ENCODE measurements at places on chromosomes 1 and 21.

DNA sequence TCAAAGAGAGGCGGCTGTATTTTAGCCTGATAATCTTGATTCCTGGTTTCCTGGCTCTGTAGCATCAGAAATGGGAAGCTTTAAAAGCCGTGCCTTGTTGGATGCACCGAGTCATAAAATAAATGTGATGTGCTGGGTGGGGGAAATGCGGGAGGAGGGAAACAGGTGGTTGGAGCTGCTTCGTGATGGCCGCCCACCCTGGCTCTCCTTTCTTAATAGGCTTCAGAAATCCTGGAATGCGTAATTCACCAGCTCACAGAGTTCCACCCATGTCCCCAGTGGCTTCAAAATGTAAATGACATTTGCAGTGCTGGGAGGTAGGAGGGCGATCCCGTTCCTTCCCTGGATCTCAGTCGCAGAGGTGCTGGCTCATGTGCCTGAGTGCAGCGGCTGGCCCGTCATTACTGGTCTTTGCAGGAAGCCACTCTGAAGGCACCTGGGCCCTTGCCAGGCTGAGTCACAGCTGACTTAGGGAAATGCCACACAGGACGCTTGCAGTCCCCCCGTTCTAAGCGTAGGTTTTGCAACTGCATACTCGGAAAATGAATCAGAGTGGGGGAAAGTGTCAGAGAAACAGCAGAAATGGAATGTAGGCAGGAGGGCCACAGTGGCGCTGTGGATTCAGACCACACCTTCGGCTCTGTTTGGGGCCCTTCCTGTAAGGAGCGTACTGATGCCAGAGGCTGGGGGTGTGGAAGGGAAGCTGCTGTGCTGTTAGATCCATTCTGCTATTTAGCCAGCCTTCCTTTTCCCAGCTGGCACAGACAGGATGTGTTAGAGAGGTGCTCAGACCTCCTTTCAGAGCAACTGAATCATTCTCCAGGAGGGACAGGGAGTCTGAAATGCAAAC, 37.6 kb downstream of the GALNT2 start:
- DNase-seq = peak; percentile 51

DNA sequence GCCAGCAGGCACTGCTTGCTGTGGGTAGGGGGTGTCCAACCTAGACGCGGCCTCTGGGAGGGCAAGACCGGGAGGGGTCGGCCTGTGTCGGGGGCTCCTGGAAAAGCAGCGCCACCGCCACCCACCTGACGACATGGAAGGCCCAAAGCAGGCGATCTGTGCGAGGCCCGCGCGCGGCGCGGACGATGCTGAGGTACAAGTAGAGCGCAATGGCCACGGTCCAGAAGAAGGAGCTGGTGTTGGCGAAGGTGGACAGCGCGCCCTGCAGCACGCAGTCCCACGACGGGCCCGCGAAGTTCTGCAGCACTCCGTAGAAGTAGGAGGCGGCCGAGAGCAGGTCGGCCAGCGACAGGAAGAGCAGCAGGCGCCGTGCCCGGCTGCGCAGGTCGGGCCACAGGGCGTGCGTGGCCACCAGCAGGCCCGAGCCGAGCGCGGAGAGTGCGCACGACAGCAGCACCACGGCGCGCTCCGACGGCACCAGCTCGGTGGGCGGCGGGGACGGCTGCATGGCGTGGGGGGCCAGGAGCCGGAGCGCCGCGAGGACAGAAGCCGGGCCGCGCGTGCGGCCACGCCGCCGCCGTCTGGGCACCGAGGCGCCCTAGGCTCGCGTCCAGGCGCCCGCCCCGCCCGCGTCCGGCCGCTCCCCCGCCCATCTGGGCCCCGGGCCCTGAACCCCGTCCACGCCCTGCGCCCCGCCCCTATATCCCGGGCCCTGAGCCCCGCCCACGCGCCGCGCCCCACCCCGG, at the start of gene GPR157:
Gene GPR157 (minus strand): TSS at position 583 of the 746 bp plus-strand sequence. CDS start 75 bp downstream, at position 508.
- no peak for DNase-seq

DNA sequence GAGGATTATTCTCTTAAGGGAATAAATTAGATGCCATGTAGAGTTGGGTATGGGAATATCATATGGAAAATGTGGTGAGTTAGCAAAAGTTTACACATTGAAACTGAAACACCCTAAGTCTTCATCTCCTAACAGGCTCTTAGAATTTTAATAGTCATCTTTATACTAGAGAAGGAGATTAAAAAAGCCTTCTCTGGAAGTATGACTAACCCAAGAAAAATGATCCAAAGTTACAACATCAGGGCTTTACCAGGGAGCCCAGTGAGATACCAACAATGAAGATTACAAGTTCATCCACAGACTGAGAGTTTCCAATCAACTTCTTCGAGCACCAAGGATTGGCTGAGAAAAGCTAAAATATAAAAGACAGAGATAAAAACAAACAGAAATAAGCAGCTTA, 70.0 kb upstream of the KIAA0040 start:
- no peak for DNase-seq

DNA sequence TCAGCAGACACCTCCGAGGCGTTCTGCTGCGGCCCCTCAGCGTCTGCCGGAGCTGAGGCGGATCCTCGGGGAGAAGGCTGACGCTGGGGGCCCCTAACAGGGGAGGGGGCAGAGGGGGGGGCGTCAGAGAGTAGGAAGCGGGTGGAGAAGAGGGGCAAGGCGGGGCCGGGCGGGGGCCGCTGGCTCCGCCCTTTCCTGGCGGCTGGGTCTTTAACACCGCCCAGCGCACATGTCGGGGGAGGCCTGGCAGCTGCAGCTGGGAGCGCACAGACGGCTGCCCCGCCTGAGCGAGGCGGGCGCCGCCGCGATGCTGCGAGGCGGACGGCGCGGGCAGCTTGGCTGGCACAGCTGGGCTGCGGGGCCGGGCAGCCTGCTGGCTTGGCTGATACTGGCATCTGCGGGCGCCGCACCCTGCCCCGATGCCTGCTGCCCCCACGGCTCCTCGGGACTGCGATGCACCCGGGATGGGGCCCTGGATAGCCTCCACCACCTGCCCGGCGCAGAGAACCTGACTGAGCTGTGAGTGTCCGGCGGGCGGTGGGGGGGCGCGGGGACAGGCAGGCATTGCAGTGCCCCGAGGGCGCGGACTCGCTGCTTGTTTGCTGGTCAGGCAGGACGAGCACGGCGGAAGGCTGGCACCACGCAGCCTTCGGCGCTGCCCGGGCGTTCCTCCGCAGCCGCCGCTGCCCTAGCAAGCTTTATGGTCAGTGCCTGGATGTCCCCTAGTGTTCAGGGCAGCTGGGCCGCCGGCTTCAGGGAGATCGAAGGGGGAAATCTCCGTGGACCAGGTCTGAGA, at the start of gene NTRK1:
Gene NTRK1 (plus strand): TSS at position 238 of the 796 bp plus-strand sequence. CDS start 70 bp downstream, at position 308.
- DNase-seq = peak; percentile 19

GRCh38 chr1:23627069-23627735, 64.4 kb upstream of the RPL11 start:
- DNase-seq = no peak

DNA sequence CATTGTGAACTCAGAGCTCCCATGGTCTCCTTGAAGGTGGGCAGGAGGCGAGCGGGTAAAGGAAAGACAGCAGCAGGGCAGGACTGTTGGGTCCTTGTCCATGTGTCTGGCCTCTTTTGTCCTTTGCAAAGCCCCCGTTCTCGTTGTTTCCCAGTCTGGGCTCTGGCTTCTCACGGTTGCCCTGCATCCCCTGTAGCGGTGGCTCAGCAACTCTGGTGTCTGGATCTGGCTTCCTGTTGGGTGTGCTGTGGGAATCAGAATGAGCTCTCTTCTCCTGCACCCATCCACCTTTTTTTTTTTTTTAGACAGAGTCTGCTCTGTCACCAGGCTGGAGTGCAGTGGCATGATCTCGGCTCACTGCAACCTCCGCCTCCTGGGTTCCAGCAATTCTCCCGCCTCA, 11.1 kb downstream of the H6PD start:
- no peak for DNase-seq

DNA sequence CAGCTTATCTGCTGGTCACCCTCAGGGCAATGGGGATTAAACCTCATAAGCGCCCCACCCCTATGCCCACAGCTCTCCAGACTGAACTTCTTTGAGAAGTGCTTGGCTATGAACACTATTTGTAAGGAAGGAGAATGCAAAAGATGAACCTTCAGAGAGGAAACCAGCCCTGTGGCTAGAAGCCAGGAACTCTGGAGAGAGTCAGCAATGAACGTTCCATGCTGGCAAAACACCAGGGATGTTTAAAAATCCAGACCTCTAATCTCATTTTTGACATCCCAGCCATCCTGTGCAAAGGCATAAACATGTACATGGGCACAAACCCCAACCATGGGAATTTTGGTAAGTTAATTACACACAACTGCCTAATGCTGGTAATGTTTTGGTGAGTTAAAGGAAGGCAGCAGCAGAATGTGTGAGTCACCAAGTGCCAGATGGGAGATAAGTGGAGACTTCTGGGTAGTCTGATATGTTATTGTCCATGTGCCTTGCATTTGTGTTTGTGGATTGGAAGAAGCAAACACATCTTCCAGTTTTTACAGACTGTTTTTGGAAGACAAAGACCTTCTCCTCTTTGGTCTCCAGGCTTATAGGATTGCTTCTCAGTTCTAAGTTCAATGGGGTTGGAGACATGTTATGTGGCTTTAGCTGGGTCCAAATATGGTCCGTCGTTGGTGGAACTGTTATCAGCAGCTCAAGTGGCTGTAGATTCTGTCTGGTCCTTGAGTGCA, 174.1 kb upstream of the ETV3 start:
- DNase-seq = no peak

- DNase-seq = no peak
These were observed 472 bp downstream of the DTL start for GRCh38 chr1:212035835-212036605.

DNA sequence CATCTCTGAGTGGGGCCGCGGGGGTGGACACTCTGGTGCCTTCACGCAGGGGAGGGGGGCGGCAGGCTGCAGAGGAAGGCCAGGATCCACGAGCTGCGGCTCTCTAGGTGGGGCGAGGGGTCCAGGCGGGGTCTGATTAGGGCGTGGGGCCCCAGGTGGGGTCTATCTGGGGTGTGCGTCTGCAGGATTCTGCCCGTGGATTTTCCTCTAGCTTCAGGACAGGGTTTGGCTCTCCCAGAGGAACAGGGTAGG, 6.3 kb downstream of the JMJD4 start:
- DNase-seq = no peak

- DNase-seq = no peak
These were observed 43.2 kb downstream of the ATP1B1 start for GRCh38 chr1:169149555-169150286.

- DNase-seq = no peak
These were observed 315.0 kb downstream of the TGFB2 start for GRCh38 chr1:218659911-218660677.

DNA sequence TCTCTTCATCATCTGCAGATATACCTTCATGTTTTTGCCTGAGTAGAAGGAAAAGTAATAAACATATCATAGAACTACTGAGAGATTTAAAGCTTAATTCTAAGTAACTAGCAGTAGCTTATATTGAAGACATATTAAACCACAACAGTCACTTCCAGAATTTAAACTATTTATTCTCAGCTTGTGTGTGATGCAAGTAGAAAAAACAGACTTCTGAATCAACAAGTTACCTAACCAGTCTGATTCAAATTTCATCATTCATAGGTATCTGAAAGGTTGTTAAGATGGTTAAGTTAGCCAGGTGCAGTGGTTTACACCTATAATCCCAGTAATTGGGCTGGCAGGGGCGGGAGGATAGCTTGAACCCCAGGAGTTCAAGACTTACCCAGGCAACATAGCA, 41.9 kb downstream of the SPAG17 start:
- DNase-seq = no peak

DNA sequence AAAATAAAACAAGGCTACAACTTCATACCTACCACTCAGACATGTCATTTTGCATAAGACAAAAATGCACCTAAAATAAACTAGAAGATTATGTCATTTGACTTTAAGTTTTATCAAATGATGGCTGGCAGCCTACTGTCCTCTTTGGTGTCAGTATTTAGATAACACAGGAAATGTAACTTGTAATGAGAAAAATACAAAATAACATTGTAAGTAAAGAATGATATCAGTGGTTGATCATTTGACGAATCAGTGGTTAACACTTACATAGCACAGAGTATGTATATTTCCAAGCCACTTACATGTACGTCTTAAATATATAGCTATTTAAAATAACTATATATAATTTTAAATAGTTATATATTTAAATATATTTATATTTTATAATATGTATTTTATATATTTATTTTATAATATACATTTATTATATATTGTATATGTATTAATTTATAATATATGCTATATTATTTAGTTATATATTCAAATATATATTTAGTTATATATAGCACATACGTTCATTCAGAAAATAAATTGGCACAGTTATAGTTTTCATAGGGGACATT, 44.1 kb downstream of the ZNF678 start:
- DNase-seq = no peak

DNA sequence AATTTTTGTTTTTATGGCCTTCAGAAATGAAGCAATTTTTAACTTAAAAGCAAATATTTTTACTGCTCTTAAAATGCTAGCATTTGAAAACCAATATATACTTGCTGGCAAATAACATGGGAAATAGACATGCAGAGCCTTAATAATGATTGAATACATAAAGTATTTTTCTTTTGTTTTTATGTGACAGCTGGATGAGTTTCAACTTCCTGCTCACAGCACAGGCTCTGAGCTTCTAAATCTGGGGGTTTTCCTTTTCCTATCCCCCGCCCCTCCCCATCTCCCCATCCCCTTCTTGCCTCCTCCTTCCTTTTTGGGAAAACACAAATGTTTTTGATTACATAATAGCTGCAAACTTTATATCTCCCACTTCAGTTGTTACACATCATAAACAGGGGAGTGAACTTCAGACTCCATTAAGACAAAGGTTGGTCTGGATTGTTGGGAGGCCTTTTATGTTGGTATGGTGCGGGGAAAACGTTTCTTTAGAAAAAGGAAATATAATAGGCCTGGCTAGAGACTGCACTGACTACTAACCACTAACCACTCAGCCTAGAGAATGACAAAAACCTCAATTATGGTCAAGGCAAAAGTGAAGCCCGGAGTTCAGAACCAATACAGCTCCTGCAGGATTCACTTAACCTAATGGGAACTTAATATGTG, 116.1 kb upstream of the GORAB start:
- DNase-seq = no peak

DNA sequence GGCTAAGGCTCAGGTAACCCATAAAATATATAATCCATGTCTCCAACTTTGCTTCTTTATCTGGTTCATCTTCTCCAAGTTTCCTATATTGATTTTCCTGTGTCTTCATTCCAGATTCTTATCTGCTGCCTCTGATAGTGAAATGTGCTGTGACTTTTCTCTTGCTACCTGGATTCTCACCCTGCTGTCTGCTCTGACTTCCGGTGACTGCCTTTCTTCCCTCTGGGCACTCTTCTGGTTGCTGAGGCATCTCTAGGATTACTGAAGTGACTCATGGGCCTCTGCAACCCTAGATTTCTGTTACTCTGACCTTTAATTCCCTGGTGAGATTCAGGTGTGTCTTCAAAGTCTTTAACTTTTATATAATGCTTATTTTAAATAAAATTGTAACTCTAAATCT, 46.9 kb downstream of the GIPC2 start:
- DNase-seq = no peak

GRCh38 chr1:94591823-94592570, 50.4 kb upstream of the F3 start:
- DNase-seq = peak; percentile 85

DNA sequence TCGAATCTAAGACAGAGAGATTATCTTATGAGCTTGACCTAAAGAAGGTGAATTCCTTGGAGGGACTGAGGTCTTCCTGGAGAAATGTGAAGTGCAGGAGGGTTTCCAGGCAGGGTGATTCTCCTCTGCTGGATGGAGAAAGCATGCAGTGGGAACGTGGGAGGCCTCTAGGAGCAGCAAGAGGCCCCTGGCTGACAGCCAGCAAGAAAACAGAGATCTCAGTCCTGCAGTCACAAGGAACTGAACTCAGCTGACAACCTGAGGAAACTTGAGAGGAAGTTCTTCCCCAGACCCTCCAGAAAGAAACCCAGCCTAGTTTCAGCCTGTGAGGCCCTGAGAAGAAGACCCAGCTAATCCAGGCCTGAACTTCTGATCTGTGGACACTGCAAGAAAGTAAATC, 345.9 kb downstream of the FAM72C start:
- peak; percentile 8 for DNase-seq

Measured in putamen (tissue), 1 donor.